ENCODE measurements at places on chromosomes 12 and 14. TPM values are rescaled to one million over a fixed set of nuclear protein-coding genes. Genes with fewer than 3 reads are reported as not detected.

Gene CLSTN3
- 152 TPM for total RNA-seq

Gene DERA
- total RNA-seq, result 24.4 TPM

Gene COX8C
- total RNA-seq, result not detected

Gene WIF1
- total RNA-seq, result not detected

Gene KLHDC1
- 2.6 TPM for total RNA-seq

Gene SOCS4
- total RNA-seq, result 32.0 TPM

Gene TAS2R50
- 0.73 TPM for total RNA-seq

Gene APOF
- not detected for total RNA-seq

Gene P3H3
- 0.68 TPM for total RNA-seq

Gene SMIM41
- not detected for total RNA-seq

Gene OSBPL8
- 121 TPM for total RNA-seq

Gene ENTPD5
- 11.1 TPM for total RNA-seq
